ENCODE measurements at places on chromosomes 12 and 14.

GRCh38 chr12:83220774-83221173 is 534.1 kb downstream of the TMTC2 start:
- no peak for DNase-seq

DNA sequence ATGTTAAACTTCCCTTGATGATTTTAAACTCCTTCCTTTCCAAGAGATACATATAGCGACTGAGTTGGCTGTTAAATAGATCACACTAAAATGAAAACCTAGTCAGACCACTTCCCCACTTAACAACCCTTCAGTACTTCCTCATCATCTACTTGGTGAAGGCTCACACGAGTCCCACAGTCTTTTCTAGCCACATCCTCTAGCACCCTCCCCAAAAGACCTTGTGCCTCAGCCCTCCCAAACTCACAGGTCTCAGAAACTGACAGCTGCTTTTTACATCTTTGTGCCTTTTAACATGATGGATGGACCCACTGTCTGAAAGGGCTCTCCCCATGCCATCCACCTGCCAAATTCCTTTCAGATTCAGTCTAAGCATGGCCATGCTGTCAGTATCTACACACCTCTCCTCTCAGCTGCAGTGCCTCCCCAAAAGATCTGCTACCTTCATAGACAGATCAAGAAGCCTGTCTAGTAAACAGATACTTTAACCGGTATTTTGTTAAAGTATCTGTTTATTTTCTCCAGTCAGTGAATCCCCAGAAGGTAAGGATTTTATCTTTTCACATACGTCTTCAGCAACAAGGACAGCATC is 65.1 kb upstream of the GPHB5 start:
- no peak for DNase-seq

- no peak for DNase-seq
Measured at GRCh38 chr12:188910-189621, 24.9 kb downstream of the SLC6A12 start.

- DNase-seq: no peak
Measured at GRCh38 chr14:94374749-94375260, 13.6 kb downstream of the SERPINA1 start.

DNA sequence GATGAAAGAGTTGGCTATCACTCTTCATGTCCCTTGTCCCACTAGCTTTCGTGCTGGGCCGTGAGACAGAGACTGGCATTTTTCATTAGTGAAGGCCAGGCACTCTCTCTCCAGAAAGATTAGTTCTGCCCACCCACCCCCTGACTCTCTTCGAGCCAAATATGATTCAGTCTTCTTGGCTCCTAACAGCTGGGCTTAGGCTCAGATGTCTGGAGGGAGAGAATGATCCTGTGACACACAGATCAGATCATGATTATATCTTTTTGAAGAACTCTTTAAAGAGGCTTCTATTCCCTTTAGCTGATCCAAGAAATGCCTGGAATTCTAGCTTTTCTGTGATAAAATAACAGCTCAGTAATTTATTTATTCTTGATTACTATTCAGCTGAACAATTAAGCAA is 5.2 kb upstream of the GNG2 start:
- no peak for DNase-seq

GRCh38 chr12:2390850-2391390 is 338.1 kb downstream of the CACNA1C start:
- no peak for DNase-seq

GRCh38 chr14:20719777-20720176 is 25.9 kb upstream of the EDDM3A start:
- no peak for DNase-seq

DNA sequence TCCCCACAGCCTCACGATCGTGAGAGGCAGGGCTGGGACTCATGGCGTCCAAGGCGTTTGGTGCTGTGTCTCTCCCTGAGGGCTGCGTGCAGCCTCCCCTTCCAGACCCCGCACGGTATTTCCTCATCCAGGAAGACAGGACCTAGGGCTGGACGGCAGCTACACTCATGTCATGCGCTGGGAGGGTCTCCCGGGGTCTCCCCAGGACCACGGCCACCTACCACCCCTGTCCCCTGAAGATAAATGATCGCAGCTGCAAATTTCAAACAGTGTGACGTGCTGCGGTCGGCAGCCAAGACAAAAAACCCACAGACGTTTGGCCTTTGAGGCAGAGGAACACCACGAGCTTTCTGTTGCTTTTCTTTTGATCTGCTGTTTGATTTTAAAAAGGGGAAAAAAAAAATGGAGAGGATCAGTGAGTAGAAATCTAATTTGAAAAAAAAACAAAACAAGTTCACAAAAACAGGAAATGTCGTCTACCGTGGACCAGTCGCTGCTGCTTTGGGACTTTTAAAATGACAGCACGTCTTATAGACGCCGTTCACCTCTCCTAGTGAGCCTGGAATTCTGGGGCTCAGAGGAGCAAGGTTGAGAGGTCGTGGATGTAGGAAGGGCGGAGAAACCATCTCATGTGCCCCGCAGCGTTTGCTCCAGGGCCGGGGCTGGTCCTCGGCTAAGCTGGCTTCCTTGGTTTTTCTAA is 237.6 kb downstream of the SLC41A2 start:
- no peak for DNase-seq

GRCh38 chr14:30799933-30800332 is 74.4 kb upstream of the COCH start:
- no peak for DNase-seq

DNA sequence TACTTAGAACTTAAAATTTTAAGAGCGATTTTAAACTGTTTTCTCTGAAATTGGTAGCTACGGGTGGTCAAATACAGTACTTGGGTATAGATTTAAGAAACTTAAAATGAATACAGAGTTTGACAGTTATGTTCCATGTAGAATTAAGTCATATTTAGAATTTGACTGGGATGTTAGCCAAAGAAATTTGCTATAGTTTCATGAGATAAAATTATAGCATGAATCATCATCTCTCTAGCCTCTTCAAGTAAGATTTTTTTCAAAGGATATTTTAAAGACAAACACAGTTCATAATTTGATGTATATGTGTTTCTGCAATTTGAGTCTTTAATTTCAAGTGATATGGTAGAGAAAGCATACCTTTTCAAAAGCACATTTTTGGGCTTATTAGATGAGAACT is 41.0 kb downstream of the ZCRB1 start:
- DNase-seq: no peak

DNA sequence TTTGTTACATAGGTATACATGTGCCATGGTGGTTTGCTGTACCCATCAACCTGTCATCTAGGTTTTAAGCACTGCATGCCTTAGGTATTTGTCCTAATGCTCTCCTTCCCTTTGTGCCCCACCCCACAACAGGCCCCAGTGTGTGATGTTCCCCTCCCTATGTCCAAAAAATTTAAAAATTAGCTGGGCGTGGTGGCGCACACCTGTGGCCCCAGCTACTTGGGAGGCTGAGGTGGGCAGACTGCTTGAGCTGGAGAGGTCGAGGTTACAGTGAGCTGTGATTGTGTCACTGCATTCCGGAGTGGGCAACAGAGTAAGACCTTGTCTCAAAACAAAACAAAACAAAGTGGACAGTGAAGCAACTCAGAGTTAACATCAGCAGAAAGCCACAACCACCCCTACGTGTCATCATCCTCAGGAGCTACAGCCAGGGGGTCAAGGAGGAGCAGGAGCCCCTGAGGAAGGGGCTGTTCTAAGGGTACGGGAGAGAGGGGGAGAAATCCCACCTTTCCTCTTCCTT is 36.8 kb upstream of the SGPP1 start:
- no peak for DNase-seq

GRCh38 chr12:78306236-78306635 is 475.5 kb downstream of the NAV3 start:
- no peak for DNase-seq

GRCh38 chr14:100844846-100845245 is 18.9 kb downstream of the MEG3 start:
- no peak for DNase-seq

- no peak for DNase-seq
Measured at GRCh38 chr12:77850129-77850528, 19.4 kb downstream of the NAV3 start.

- no peak for DNase-seq
Measured at GRCh38 chr14:62800577-62800976, 244.7 kb downstream of the KCNH5 start.

- DNase-seq: no peak
Measured at GRCh38 chr14:59091976-59092375, 96.5 kb upstream of the DAAM1 start.

- no peak for DNase-seq
Measured at GRCh38 chr12:64890873-64891468, 66.5 kb downstream of the TBC1D30 start.

DNA sequence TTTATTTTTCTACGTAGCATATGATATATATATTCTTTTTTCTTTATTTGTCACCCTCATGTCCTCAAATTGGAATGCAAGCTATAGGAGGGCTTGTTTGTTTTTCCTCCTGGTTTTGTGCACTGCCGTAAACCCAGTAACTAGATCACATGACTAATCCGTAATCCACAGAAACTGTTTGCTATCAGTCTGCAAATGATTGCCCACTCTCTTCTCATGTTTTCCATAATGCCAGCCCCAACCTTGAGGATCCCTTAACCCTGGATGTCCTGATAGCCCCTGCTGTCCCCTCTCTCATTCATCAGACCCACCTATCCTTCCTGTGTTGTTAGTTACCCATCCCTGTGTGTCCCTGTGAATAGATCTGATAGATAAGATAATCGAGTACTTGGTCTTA is 94.0 kb downstream of the TSPAN9 start:
- DNase-seq: no peak

DNA sequence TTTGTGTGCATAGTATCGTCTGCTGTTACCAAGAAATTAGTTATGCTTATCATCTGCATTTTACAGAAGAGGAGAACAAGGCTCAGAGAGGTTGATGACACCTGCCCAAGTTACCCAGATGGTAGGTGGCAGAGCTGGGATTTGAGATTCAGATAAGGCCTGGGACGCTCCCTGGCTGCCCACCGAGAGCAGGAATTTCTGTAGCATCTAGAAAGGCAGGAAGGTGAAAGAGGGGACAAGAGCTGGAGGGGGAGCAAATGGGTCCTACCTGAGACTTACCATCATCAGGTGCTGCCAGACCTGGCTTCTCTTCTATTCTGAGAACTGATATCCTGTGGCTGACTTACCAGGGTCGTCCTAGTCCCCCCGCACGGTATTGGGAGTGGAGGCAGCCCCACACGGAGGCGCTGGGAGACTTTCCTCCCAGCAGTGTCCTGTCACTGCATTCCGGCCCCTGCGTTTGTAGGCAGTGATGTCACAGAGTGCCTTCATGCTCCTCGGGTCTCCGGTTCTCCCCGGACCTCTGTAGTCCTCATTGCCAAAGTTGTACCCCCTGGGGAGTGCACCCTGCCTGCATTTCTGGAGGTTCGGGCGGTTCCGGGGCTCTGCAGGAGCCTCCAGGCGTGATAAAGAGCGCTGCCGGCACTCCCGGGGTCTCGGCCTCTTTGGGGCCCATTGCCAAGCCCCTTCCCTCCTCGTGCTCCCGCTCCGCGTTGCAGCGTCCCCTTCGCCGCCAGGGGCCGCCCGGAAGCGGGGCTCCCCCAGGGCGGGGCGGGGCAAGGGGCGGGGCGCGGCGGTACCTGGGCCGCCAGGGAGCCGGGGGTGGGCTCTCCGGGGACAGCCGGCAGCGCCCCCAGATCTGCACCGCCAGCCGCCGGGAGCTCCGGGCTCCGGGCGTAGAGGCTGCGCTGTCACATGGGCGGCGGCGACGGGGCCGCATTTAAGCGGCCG is at the start of gene CABP1:
Gene CABP1 (plus strand): TSS at position 856 of the 951 bp plus-strand sequence. CDS start 60 bp downstream, at position 916.
- DNase-seq: no peak

GRCh38 chr12:49304161-49304560 is 9.2 kb downstream of the PRPH start:
- DNase-seq: no peak
